Activated CD4-positive, alpha-beta T cell treated with anti-CD3 and anti-CD28 coated beads, Interleukin-2, amount 50 U/mL, for 1 hour (primary cell): ENCODE measurements at places on chromosomes 12 and 14.

GRCh38 chr12:4763549-4763948 lies 43.3 kb downstream of the GALNT8 start:
- no peak for DNase-seq

DNA sequence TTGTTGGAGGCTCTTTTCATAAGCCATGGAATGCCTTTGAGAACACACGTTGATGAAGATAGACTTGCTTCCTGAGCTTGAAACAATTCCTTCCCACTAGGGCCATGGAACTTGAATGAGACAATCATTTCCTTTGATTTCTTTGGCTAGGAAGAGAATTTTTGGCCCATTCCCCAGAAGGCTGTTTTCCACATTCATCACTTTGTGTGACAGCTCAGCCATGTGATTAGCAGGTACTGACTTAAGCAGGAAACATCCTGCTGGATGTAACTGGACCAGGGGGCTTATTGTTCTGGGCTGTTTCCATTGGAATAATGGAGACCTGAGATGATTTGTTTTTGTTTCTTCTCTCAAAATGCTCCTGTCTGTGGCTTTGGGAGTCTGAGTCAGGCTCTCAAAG lies 469.8 kb upstream of the SEL1L start:
- no peak for DNase-seq

GRCh38 chr12:61896436-61896835 lies 363.8 kb upstream of the USP15 start:
- no peak for DNase-seq

DNA sequence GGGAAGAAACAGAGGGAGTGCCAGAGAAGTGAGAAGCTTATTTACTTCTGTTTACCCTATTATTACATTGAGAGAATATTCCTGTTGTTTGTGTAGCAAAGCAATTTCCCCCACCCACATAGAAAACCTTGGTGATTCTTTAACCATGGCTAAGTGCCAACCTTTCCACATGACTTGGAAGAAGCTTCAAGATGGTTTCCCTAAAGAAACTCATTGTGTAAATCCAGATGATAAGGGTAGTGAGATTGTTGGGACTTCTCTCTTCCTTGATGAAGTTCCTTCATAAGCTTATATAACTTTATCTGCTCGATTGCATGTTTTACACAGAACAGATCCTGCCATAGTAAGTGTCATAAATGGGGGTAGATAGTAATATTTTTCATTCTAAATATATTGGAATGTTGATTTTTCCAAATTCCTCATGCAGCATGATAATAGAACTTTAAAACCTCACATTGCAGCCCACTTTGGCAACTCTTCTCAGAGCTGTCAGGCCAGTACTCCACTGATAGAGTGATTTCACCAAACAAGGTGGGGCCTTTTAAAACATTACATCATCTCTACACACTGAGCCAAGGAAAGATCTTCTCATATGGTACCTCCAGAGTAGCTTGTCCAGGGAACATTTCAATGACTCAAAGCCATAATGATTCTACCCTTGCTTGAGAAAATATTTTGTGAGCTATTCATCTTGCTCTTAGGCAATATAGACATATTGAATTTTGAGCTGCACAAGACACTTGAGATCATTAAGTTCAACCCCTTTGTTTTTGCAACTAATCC lies 47.8 kb upstream of the KIF21A start:
- no peak for DNase-seq

GRCh38 chr12:94184995-94185719 lies 36.8 kb downstream of the PLXNC1 start:
- DNase-seq = no peak

- no peak for DNase-seq
Measured at GRCh38 chr14:104120281-104120741, 18.1 kb upstream of the KIF26A start.

DNA sequence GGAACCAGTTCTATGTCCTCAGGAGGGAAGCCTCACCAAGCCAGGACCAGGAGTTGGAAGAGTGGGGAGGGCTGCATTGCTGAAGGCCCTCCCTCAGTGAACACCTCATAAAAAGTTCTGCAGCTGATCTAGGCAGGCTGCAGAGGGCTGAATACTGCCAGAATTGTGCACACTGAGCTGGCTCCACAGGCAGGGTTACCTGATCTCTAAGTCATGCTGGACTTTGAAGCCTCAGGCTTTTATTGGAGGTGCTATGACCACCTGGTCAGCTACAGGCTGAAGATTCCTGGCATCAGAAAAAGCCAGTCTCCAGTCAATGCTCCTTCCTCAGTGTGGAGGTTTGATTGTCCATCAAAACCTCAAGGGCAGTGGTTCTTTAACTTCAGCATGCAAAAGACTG lies 39.7 kb downstream of the FOS start:
- DNase-seq = no peak

DNA sequence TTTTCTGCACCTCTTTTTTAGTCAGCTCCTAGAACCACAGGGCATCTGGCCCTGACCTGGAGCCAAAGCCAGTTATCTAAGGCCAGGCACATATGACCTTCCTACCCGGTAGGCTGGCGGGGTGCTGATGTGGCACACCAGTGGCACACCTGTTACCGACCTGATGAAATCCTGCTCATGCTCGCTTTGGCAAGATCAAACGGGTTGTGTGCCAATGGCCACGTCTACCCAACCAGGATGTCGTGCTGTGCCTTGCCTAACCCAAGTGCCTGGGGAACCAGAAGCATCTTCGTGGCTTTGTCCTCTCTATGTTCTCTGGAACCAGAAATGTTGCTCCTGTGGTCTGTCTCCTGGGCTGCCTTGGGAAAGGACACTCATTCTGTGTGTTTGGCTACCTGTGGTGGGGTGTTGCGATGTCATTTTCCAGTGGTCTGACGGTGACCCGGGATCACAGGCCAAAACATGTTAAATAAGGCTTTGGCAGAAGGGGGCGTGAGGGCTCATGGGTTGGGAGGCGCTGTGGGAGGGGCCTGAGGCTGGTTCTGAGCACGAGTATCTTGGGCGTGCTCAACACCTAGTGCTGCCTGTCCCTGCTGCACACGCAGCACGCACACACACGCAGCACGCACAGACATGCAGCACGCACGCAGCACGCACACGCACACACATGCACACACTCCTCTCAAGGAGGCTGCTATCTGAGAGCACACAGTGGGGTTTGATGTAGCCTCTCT lies 27.9 kb downstream of the CCNK start:
- DNase-seq = no peak

DNA sequence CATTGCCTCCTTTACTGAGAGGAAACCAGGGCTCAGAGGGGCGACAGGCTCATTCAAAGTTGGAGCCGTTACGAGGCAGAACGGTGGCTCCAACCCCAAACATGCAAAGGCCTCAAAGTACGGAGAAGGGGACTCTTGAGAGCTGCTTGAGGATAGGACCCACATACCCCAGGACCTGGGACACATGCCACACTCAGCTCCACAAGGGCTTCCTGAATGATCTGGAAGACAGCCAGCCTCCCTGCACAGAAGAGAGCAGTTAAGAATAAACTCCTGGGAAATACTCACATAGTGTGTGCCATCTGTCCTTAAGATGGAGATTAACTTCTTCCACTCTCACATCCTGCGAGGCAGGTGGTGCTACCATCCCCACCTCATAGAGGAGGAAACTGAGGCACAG lies 26.6 kb upstream of the NXPH4 start:
- DNase-seq = no peak

DNA sequence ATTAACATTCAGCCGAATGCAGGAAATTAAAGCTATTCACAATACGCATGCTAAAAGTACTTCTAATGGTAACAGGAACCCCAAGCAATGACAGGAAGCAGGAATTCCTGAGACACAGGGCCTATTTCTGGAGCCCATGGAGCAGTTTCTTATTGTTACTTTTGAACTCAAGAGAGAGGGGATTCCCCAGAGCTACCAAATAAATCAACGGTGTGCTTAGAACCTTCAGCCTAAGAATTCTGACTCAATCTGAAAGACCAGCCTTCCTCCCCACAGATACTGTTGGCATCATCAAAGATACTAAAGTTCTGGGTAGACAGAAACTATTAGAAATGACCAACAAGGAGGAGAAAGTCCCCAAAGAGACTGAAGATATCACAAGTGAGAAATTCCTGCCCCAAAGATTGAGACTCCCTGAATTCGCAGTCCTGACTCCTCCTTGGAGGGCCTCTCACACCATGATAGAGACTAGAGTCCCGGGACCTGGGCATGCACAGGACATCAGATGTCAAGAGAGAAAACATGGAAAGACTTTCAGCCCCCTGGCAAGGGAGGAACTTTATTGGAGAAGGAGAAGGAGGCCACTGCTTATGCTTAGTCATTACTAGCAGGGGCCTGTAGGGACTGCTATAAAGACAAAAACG lies 32.7 kb downstream of the RTRAF start:
- DNase-seq = no peak

DNA sequence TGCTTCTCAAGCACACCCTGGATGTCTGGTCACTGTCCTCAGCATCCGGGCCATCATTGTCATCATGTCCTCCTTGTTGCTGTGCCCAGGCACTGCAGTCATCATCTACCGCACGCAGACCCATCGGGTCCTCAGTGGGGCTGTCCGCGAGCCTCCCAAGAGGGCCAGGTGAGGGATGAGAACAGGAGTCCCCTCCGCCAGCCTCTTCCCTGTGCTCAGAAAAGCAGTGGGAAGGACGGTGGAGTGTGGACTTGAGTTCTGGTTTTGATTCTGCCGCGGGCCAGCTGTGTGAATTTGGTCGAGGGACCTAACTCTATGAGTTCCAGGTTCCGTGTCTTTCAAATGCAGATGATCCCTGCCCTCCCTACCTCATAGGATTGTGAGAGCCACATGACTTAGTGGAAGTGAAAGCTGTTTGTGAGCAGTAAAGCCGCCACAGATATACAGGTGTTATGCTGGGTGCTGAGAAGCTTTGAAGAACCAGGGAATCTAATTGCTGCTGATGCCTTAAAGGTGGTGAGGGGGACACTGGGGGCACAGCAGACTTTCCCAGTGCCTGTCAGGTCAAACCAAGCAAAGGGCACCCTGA lies 122.9 kb upstream of the RAP1B start:
- no peak for DNase-seq

- DNase-seq = no peak
Measured at GRCh38 chr14:87043667-87044200, 949.2 kb downstream of the GALC start.
